ENCODE measurements at places on chromosomes 5 and 9. TPM values are rescaled to one million over a fixed set of nuclear protein-coding genes. Genes with fewer than 3 reads are reported as not detected.

Gene AKNA
- total RNA-seq = 14.0 TPM

Gene SGCD
- total RNA-seq = 4.0 TPM

Gene PCDHGB5
- 2.6 TPM for total RNA-seq

Gene GRHPR
- 81.6 TPM for total RNA-seq

Gene GARIN3
- total RNA-seq = not detected

Gene ARRDC3
- 109 TPM for total RNA-seq

Gene LPAR1
- 15.3 TPM for total RNA-seq

Gene HTR4
- total RNA-seq = 0.29 TPM

Gene GRXCR2
- not detected for total RNA-seq

Gene ANAPC2
- 65.0 TPM for total RNA-seq

Gene LRSAM1
- 16.0 TPM for total RNA-seq

Gene PROB1
- 0.69 TPM for total RNA-seq

Gene FOXD4
- 0.17 TPM for total RNA-seq

Gene FGF1
- total RNA-seq = 0.12 TPM

Gene TAF11L6
- total RNA-seq = not detected

Gene DIPK1B
- total RNA-seq = 40.8 TPM

Gene DMRT3
- 0.74 TPM for total RNA-seq

Gene HTR1A
- total RNA-seq = 0.90 TPM

Gene KIF24
- total RNA-seq = 9.6 TPM

Gene CBY3
- not detected for total RNA-seq

Gene HACD4
- 2.4 TPM for total RNA-seq

Gene CCDC183
- total RNA-seq = 6.1 TPM

Gene CSF2
- total RNA-seq = not detected

Gene DOLK
- total RNA-seq = 21.6 TPM

Gene LCN1
- total RNA-seq = not detected

Gene CARD9
- 2.6 TPM for total RNA-seq

Gene FOXI1
- not detected for total RNA-seq

Gene B4GALT7
- total RNA-seq = 30.9 TPM
